ENCODE measurements at places on chromosomes 11 and 22.
A peak's percentile ranks its signal among the peaks of the same experiment; 100 is the strongest.

DNA sequence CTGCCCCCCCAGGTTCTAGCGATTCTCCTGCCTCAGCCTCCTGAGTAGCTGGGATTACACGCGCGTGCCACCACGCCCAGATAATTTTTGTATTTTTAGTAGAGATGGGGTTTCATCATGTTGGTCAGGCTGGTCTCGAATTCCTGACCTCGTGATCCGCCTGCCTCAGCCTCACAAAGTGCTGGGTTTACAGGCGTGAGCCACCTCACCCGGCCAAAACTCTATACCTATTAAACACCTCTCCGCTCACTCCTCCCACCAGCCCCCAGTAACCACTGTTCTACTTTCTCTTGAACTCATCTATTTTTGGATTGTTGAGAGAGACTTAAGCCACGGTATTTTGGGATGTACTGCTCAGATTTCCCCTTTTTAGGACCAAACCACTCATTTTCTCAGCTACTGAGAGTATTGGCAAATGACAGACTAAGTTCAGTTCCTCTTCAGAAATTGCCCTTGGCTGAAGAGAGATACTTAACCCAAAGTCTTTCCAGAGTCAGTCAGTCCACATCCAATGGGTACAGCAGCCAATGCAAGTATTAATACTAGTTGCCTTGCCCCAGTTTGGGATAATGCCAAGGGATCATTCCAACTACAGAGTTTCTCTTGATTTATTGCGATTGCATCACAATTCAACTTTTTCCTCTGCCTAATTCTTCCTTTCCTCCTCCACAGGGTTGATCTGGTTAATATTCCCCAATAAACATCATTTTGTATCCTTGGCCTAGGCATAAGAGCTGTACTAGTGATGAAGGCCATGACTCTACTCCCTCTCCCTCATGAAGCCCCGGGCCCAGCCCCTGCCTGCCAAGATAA, 36.8 kb upstream of the CSTF3 start:
- DNase-seq, result no peak

GRCh38 chr11:14193644-14194043, 165.3 kb downstream of the RRAS2 start:
- DNase-seq, result no peak

DNA sequence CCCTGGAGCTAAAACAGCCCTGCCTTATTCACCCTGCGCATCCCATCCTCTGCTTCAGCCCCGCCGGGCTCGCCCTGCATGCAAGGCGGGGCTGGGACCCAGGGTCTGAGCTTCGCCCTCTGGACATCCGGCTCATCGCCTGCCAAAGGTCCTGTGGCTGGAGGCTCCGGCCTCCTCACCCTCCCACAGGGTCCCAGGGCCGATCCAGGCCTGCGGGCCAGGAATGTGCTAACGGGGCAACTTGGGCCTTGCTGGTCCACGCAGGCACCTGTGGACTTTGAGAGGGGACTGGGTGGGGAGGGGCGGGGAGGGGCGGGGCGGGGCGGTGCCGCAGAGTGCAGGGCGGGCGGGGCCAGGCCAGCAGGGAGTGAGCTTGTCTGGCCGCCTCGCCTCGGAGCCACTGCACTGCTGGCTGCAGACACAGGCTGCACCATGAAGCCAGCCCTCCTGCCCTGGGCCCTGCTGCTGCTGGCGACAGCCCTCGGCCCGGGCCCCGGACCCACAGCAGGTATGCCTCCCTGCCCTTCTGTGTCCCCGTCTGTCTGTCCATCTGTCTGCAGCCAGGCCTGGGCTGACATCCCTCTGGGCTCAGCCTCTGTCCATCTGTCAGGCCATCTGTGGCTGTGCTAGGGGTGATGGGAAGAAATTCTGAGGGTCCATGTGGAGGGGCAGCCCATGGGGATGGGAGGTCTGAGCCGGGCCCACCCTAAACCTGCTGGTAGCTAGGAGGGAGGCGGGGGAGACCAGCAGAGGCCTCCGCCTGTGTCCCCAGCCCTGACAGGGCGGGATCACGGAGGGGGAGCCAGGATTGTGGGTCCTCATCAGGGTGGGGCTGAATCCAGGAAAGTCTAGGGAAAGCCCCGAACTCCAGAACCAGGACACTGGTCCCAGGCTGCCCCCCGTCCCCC, at the start of gene SUSD2:
TSS of gene SUSD2 (plus strand) at position 400 of the 908 bp plus-strand sequence. CDS start at position 433, 33 bp downstream.
- peak; percentile 56 for DNase-seq

GRCh38 chr22:31192513-31192912, 19.6 kb upstream of the LIMK2 start:
- DNase-seq, result no peak

DNA sequence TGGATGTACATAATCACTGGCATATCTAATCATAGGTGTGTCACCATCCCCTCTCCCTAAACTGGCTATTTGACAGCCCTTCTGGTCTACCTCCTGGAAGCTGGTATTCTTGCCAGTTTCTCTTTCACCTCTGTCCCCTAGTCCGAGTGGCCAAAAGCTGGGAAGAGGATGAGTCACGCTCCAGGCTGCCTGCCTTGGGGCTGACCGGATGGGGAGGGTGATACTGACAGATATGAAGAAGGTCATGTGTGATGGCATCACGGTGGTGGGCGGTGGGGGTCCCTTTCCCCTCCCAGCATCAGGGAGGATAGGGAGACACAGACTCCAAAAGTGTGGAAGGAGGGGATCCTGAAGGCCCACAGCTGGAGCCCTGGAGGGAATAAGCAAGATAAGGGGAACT, 4.8 kb downstream of the OAF start:
- no peak for DNase-seq

Measured in natural killer cell treated with Interleukin-12 subunit alpha and Interleukin-12 subunit beta and Interleukin-15 and Interleukin-18, amount 100 ng/mL, for 72 hours (primary cell).